ENCODE measurements at places on chromosomes 7 and 10.

DNA sequence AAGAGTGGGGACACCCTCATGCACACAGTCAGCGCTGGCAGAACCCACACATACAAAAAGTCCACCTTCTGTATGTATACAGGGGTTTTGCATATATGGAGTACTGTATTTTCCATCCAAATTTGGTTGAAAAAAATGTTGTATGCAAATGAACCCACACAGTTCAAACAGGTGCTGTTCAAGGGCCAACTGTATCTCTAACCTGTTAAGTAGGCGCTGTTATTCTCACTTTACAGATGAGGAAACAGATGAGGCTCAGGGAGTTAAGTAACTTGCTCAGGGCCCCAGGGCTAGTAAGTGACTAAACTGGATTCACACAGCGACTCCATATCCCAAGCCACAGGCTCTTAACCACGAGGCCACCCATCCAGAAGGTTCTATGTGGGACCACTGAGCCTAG, 69.9 kb downstream of the C10orf105 start:
- DNase-seq, result no peak

DNA sequence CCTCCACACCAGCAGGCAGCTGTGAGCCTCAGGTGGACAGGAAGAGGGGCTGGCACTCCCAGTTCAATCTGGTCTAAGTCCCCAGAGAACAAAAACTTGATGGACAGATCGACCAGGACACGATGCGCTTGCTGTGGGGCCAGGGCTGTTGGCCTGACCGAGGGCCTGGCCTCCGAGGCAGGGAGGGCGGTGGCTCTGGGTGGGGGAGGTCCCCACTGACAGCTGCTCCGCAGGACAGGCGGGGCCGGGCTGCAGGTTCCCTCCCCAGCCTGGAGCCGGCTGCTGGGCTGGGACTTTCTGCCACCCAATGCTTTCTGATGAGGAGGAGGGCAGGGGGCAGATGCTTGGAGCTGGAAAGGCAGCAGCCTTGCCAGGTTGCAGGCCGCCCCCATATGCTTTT, 37.4 kb upstream of the ADGRA1 start:
- no peak for DNase-seq

- no peak for DNase-seq
Measured at GRCh38 chr10:132385721-132386418, 11.1 kb upstream of the PWWP2B start.

DNA sequence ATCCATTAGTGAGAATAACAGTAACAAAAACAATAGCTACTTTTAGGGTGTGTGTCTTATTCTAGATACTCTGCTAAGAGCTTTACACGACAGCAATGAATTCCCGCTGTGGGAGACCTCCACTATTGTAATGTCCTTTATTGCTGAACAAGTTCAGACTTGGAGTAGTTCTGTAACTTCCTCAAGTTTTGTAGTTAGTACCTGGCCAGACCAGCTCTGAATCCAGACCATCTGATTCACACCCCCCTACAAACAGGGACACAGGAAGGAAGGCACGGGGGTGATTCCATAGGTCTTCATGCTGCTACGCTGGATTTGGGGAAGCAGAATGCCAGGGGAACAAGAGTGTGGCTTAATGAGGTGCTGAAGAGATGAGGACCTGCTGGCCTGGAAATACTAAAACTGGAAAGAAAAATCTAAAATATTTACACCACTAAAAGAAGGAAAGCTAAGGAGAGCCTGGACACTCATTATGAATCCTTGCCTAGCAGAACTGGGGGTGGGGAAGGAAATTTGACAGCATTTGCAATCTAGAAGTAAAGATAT, 194.6 kb upstream of the TMEM72 start:
- DNase-seq, result no peak

GRCh38 chr7:80008039-80008438, 126.6 kb upstream of the GNAI1 start:
- DNase-seq, result no peak

DNA sequence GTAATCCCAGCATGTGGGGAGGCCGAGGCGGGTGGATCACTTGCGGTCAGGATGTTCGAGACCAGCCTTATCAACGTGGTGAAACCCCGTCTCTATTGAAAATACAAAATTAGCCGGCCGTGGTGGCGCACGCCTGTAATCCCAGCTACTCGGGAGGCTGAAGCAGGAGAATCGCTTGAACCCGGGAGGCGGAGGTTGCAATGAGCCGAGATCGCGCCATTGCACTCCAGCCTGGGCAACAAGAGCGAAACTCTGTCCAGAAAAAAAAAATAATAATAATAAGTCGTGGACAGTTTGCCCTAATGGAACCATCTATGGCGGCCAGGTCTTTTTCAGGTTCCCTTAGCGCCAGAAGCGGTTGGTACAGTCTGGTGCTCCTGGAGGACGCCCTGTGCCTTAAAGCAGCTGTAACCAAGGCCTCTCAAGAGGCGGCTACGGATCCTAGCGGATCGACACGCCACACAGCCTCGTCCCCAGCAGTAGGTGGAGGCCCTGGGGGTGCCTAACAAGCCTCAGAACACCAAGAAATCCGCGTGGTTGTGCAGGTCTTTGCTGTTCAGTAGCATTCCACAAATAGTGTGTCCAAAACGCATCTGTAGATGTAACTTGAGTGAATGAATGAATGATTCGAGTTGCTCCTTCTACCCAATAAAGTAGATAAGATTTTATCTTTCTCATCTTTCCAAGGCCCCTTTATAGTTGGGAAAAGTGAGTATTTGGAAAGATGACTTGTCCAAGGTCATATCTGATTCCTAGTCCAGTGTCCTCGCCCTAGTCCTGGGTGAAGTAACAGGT, 982 bp downstream of the PGAM1 start:
- DNase-seq, result no peak

GRCh38 chr10:33920351-33920750, 585.9 kb upstream of the NRP1 start:
- no peak for DNase-seq

DNA sequence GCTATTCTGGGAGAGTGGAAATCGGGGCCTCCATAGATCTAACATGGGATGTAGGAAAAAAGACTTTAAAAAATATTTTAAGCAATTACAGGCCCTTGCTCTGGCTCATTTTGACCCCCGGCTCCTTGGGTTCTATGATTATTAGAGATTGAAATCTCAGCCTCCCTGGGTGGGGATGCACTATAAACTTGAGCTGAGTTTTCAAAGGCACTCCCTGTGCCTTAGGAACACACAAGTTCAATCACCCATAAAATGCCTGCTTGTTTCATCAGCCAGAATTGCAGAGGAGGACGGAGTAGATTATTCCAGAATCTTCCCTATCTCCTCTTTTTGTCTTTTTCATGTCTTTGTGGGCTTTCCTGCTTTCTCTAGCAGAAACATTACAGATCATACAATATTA, 145.4 kb downstream of the CUBN start:
- DNase-seq, result no peak

DNA sequence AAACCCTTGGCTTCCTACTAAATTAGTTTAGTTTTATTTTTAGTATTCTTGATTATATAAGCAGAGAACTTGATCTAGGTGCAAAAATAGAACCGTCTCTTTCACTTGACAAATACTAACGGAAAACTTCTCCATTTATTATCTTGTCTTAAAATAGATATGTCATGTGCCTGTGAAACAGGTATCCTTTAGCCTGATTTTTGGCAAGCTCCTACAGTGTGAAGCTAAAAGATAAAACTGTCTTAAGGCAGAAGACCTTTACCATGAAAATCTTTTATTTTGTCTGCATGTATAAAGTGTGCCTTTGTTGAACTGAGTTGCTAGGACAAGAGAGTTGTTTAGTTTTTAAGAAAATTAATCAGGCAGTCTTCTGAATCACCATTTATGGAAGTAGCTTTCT, 90.6 kb downstream of the CYP51A1 start:
- no peak for DNase-seq

DNA sequence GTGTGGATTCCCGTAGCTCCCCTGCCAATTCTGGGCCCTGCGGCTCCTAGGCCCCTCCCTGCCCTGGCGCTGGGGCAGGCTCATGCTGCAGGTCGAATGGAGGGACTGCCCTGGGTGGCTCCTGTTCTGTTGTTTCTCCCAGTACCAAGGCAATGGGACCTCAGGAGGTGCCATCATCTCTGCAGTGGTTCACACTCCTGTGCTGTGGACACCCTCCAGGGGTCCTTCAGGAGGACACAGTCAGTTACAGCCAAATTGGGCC, 138.3 kb downstream of the ZMIZ1 start:
- DNase-seq, result no peak

GRCh38 chr10:113455947-113456346, 96.9 kb upstream of the HABP2 start:
- DNase-seq, result no peak

GRCh38 chr7:106623853-106624252, 37.1 kb downstream of the CCDC71L start:
- no peak for DNase-seq

- DNase-seq, result no peak
Measured at GRCh38 chr10:63210611-63211196, 77.6 kb downstream of the NRBF2 start.

- DNase-seq, result no peak
Measured at GRCh38 chr7:23356168-23356567, 57.0 kb downstream of the MALSU1 start.

DNA sequence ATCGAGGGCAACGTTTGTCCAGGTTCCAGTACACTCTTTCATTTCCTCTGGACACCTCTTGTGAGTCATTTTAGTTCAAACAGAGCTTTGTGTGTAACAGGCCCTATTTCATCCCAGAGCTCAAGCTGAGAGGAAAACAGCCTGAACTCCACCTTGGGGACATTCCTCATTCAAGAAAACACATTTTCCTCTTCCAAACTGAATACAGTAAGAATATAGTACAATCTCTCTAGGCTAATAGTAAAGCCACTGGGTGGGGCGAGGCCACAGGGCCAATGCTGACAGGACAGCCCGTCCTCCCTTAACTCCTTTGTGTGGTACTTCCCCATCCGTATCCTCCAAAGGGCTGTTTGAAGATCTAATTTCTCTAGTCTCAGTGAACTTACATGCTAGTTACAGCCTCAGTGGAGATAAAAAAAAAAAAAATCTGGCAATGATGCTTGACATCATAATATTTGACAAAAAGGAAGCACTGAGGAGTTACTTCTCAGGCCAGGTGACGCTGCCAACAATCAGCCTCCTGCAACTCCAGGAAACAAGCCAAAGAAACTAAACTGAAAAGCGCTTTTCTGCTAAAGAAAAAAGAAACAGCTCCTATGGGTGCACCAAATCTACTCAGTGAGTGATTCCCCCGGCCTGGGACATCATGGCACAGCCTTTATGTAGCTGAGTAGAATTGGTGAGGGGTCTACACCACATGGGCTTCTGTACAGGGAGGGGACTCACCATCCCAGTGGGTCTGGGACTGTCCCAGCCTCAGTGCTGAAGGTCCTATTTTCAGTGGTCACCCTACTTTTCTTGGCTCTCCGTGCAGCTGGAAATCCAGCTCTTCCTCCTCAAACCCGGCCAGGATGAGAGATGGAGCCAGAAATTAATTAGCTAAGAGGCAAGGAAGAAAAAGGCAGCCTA, 238.2 kb upstream of the NEBL start:
- DNase-seq, result no peak

GRCh38 chr7:144459635-144460034, 56.1 kb upstream of the NOBOX start:
- no peak for DNase-seq

GRCh38 chr10:88243836-88244730, 339.0 kb downstream of the RNLS start:
- no peak for DNase-seq

DNA sequence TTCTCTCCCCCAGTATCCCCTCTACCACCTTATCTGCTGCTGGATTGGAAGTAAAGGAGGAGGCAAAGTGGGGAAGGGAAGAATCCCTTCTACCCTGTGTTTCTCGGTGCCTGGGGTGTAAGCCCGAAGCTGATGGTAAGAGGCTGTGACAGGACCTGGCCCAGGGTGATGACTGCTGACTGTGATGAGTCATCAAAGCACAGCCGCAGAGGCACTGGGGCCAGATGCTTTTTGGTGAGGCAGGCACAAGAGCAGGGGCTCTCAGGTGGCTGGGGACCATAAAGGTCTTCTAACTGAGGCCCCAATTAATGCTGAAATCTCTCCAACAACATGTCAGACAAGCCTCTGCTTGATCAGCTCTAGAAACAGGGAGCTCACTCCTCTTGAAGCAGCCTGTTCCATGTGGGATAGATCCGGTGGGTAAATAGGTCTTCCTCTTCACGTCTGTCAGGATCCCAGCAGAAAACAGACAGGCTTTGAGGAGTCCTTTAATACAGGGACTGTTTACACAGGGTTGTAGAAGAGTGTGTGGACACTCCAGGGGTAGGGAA, 86.1 kb upstream of the PCBD1 start:
- no peak for DNase-seq

- DNase-seq, result no peak
Measured at GRCh38 chr7:47715631-47716068, 133.7 kb upstream of the TNS3 start.

- no peak for DNase-seq
Measured at GRCh38 chr10:128461991-128462390, 335.8 kb upstream of the MKI67 start.

DNA sequence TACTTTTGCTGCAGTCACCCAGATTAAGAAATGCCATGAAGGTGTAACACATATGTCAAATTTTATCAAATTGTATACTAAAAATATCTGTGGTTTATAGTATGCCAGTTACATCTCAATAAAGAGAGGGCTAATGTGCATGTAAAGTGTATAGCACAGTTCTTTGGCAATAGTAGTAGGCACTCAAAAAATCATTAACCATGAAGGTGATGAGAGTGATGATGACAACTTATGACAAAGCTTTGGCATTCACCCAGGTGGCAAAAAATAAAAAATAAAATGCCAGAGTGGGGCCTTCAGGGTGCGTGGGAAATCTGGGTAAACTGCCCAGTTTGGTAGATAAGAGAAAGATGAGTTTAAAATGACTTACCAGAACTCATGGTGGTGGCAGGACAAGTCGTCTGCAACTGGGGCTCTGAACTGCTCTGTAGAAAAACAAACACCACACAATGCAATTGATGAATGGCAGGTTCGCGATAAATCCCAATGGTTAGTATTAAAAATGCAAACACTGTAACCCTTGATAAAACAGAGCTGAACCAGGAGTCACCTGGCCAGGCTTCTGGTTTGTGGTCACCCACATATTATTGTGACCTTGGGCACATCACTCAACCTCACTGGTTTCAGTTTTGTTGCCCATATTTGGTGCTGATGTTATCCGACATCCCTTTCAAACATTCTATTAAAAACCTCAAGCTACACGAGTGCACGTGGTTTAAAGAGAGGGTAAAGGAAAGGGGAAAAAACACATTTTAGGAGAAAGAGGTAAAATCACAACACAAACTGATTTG, 120.2 kb downstream of the SORBS1 start:
- DNase-seq, result no peak

DNA sequence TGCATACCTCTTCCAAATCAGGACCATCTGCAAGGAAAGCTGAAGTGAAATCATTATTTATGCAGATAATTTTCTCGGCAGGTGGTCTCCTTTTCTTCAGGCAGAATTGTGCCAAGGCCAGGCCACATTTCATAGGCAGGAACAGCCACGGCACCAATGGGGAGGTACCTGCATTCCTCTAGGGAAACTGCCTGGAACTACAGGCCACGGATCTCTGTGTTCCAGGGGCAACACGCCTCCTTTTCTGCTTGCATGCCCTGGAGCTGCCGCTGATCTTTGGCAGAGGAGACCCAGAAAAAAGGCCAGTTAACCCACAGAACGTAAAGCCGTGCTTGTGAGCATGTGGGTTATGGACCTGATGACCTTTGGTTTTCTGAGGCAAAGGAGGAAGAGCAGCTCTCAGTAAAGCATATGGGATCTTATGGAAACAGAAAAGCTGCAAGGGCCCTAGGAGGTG, 111.2 kb upstream of the KIAA1217 start:
- no peak for DNase-seq

- DNase-seq, result no peak
Measured at GRCh38 chr10:127040756-127041155, 135.5 kb downstream of the DOCK1 start.

- DNase-seq, result no peak
Measured at GRCh38 chr7:2126621-2127020, 106.1 kb downstream of the MAD1L1 start.

Measured in omental fat pad (tissue), 4 donors.